ENCODE measurements at places on chromosomes 1 and 21.

GRCh38 chr1:21154717-21155116, 22.0 kb downstream of the EIF4G3 start:
- no peak for DNase-seq

- DNase-seq, result no peak
These were observed 368.5 kb downstream of the HHAT start for GRCh38 chr1:210697185-210697584.

- no peak for DNase-seq
These were observed 14.7 kb upstream of the LY9 start for GRCh38 chr1:160781186-160781766.

DNA sequence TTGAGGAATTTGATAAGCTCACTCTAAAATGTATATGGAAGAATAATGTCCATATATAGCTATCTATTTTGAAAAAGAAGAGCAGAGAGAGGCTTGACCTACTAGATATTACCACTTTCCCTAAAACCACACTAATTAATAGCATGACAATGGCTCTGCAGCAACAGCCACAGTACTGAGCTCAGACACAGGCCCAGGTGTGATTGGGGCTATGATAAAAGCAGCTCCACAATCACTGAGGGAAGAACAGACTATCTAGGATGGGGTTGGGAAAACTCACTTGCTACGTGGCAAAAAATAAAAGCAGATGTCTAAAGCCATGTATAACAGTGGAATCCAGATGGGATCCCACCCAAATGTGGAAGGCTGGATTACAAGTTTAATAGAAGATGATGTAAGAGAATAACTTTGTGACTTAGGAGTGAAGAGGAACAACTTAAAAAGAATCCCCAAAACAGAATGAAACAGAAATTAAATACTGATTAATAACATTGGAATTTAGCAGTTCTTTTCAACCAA, 80.8 kb upstream of the RAB4A start:
- DNase-seq, result no peak

DNA sequence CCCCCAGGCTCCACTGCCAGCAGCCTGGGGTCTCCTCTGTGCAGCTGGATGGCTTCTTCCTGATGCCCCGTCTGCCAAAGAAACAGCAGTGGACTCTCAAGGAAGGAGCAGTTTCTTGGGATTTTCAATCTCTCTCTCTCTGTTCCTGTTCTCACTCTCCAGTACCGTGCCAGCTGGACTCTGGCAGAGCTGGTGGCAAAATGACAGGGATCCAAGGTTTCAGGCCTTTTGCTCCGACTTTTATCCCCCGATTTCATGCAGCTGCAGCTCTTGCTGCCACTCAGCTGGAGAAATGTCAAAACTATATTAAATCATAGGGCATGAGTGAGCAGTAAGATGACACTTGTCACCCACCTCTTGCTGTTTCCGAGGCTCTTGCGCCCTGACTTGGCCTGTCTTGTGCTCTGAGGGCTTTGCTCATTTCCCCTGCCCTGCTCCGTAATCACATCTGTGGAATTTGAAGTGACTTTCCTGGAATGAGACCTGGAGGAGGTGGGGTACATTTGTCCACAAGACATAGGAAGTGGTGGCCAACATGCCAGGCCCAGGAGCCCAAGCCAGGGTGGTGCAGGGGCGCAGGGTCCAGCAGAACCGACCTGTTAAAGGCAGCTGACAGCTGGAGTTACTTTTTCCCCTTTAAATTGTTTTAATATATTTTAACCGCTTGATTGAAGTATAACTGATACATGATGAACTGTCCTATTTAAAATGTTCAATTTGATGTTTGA, 576.2 kb downstream of the PTPRU start:
- DNase-seq, result peak; percentile 40

DNA sequence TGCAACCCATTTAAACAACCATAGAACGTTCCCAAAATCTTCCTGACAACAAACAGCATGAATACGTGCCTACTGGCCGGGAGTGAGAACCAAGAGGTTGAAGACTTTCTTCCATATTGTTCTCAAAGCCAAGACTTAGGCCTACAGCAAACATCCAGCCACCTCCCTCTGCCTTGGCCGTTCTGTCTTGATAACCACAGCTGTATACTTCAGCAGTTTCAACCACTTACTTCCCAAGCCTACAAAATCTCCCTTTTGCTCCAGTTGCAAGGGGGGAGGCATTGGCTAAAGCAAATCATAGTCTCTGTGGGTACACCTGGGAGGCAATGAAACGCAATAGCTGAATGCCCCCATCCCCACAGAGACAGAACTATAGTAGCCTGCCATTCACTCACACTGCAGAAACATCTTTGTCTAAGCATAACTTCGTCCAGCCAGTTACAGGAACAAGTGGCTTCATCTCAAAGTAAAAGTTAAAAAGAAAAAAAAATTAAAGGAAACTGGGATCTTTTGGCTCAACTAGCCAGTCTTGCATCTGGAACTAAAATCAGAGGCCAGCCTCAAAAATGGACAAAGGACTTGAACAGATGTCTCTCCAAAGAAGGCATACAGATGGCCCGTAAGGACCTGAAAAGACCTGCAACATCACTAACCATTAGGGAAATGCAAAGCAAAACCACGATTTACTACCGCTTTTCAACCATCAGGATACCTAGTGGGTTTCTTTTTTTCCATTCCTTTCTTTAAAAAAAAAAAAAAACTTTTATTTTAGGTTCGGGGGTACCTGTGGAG, 186.0 kb downstream of the PSMG1 start:
- no peak for DNase-seq
